ENCODE measurements at places on chromosomes 7 and 10.
A peak's percentile ranks its signal among the peaks of the same experiment; 100 is the strongest.

- peak; percentile 43 for DNase-seq
Measured at GRCh38 chr10:97676770-97677581, 10.1 kb downstream of the AVPI1 start.

- no peak for DNase-seq
Measured at GRCh38 chr7:123242467-123243092, 42.8 kb upstream of the SLC13A1 start.

DNA sequence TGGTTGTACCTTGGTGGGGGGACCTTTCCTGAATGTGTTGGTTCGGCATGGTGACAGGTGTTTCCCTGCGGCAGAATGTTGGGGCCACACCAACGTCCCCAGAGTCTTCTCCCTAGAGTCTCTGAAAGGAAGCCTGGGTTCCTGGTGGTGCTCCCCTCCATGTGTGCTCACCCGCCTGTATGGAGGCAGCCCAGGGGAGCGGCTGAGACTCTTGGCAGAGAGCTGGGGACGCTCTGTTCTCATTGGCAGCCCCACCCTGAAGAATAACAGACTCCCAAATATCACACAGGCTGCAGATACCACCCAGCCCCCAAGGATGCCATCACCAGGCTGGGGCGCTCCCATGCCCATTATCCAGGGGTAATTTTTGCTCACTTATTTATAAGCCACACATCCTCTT, 34.8 kb downstream of the CHST12 start:
- DNase-seq = no peak

GRCh38 chr7:69939317-69939716, 341.0 kb downstream of the AUTS2 start:
- DNase-seq = no peak

DNA sequence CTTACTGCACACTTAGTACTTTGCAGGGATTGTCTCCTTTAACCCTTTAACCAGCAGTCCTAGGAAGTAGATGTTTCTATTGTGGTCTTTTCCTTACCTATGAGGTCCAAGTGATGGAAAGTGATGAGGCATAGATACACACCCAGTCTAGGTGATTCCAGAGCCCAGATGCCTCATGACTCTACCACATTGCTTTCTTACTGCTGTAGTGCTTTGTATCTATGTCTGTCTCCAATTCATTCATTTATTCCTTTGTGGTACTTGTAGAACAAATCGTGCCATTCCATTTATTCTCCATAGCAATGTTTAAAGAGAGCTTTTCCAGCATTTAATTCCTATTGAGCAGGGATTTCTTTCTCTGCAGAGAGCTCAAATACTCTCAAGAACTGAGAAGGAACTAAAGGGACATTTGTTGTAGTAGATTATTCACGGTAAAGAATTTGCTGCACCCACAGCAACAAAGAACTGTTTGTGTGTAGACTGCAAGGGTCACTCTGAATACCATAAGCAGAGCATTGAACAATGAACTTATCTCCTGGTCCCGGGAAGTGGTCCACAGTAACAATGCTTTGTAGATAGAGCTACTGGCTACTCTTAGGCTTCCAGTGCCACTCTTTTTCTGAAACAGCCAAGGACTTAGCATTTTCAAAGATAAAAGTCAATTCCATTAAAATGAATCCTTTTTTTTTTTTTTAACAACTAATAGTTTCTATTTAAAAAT, 337.0 kb downstream of the PTEN start:
- no peak for DNase-seq

All from stimulated activated naive CD8-positive, alpha-beta T cell treated with anti-CD3 and anti-CD28 coated beads, Interleukin-15, Interleukin-2, amounts not matched to agents 100 U/mL and 50 U/mL, for 24 hours (primary cell).